ENCODE measurements at places on chromosomes 11 and 22.

GRCh38 chr11:44470854-44471253, 94.6 kb upstream of the CD82 start:
- DNase-seq: peak; percentile 54

GRCh38 chr11:1899686-1900085, 8.0 kb upstream of the PRR33 start:
- no peak for DNase-seq

- DNase-seq: no peak
Observed at GRCh38 chr11:103528046-103528445, 418.8 kb downstream of the DYNC2H1 start.

DNA sequence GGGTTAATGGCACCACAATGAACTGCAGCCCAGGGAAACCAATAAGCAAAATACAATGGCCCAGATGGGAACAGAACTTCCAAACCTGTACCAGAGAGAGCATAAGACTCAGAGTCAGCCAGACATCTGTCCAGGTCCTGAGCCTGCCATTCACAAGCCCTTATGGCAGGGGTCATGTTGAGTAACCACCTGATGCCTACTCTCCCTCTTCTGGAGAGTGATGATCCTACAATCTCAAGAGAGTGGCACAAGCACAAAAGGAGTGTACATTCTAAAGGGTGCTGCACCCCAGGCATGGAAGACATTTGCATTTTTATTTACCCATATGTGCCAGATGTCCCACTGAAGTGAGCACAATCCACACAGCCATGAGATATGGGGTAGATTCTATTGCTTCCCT, 10.6 kb downstream of the TENM4 start:
- DNase-seq: no peak

Measured in DMS79 (cell line).